Inflammatory macrophage (primary cell): ENCODE measurements at places on chromosomes 2 and 18.

- DNase-seq = no peak
Measured at GRCh38 chr18:50661013-50661412, 101.1 kb downstream of the MAPK4 start.

DNA sequence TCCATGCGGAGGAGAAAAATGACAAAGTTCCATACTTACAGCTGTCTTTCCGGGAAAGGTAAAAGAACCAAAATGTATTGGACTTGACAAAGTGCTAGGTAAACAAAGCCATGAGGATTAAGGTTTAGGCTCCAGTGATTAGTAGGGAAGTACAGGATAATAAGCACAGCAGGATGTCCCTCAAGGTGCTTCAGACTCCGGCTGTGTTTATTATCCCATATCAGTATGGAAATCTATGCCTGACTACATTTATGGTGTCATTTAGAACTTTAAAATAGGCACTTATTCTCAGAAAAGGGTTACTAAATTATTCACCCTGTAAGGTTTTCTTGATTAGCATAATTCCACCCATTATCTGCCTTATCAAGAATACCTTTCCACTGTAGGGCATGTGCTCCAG is 136.3 kb upstream of the CCDC68 start:
- DNase-seq = no peak

GRCh38 chr2:219452361-219453317 is 18.0 kb downstream of the SPEG start:
- no peak for DNase-seq

GRCh38 chr2:12589802-12590320 is 126.9 kb upstream of the TRIB2 start:
- no peak for DNase-seq
